ENCODE measurements at places on chromosomes 12 and 14. TPM values are rescaled to one million over a fixed set of nuclear protein-coding genes. Genes with fewer than 3 reads are reported as not detected.

Gene RHEBL1
- total RNA-seq: 4.7 TPM

Gene KRT75
- not detected for total RNA-seq

Gene STX2
- 18.2 TPM for total RNA-seq

DNA sequence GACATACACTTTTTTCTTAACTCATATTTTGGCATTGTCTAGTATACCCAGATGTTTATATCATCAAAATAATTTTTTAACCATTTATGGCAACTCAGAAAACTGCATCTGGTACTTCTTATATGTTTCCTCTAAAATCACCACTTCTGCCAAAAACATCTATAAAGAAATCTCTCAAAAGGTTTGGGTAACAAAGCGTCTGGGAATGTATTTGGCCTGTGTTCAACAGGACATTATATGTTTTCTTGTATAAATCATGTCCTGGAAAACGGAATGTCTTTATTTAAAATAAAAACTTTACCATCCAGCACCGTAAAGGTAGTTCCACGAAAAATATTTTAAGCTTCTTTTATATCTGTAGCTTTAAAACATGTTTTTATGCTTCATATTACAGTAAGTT is 36.1 kb upstream of the FBLN5 start:
- DNase-seq: no peak

- no peak for DNase-seq
Measured at GRCh38 chr14:75609606-75610475, 31.4 kb downstream of the FLVCR2 start.

Gene RAPGEF3
- total RNA-seq: 0.25 TPM

GRCh38 chr12:47095446-47096236 is 15.9 kb upstream of the AMIGO2 start:
- DNase-seq: no peak

Gene SLC10A1
- not detected for total RNA-seq

Gene BTG1
- 1,847 TPM for total RNA-seq

Gene WSCD2
- total RNA-seq: not detected

DNA sequence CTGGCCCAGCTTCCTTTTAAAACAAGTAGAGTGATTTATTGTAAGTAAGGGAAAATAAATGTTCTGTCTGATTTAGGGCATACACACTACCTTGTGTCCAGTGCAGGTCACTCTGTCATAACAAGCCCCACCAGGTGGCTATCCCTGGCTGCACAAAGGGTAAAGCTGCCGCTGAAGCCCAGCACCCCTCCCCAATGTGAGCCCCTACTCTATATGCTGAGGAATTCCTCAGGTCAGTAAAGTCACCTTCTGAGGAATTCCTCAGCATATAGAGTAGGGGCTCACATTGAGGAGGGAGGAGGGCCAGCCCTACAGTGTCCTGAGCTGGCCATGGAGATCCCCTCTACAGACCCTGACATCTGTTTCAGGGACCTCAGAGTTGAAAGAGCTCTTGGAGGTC is 67.2 kb downstream of the TBC1D30 start:
- no peak for DNase-seq

GRCh38 chr12:61854902-61855301 is 405.3 kb upstream of the USP15 start:
- DNase-seq: no peak

GRCh38 chr12:97597031-97597751 is 134.6 kb downstream of the RMST start:
- DNase-seq: no peak

GRCh38 chr14:78967111-78967809 is 797.1 kb downstream of the NRXN3 start:
- no peak for DNase-seq

DNA sequence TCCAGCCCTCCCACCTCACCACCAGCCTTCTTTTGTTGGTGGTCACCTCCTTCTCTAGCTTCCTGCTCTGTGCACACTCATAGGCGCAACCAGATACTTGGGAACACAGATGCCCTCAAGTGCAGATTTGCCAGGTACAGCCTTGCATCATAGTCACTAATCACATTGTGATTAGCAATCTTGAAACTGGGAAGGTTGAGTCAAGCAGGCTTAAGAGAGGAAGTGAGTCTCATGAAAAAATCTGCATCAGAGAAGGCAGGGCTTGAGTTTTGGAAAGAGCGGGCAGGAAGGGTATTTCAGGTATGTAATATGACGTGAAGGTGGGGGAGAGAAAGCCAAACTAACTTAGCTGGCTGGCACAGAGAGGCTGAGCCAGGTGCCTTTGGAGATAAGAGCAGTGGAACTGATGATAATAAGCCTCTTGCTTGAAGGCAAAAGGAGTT is 2.7 kb upstream of the RABGGTA start:
- DNase-seq: peak; percentile 51

DNA sequence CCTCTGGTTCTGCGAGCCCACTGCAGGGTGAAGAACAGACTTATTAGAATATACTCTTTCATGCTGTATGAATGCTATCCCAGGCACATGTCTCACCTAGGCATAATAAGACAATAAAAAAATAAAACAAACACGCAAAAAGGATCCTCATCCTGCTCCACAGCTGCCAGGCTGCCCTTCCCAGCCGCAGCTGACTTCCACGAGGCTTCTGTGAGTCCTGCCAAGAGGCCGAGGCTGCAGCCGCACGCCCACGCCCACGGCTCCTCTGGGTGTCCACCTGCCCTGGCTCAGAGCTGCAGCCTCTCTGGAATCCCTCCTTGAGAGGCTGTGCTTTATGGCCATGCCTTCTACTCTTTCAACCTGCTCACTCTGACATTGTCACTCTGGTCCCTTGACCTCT is 6.9 kb downstream of the SMIM41 start:
- DNase-seq: no peak

- DNase-seq: no peak
Measured at GRCh38 chr14:40599725-40600124, 1007.0 kb upstream of the LRFN5 start.

DNA sequence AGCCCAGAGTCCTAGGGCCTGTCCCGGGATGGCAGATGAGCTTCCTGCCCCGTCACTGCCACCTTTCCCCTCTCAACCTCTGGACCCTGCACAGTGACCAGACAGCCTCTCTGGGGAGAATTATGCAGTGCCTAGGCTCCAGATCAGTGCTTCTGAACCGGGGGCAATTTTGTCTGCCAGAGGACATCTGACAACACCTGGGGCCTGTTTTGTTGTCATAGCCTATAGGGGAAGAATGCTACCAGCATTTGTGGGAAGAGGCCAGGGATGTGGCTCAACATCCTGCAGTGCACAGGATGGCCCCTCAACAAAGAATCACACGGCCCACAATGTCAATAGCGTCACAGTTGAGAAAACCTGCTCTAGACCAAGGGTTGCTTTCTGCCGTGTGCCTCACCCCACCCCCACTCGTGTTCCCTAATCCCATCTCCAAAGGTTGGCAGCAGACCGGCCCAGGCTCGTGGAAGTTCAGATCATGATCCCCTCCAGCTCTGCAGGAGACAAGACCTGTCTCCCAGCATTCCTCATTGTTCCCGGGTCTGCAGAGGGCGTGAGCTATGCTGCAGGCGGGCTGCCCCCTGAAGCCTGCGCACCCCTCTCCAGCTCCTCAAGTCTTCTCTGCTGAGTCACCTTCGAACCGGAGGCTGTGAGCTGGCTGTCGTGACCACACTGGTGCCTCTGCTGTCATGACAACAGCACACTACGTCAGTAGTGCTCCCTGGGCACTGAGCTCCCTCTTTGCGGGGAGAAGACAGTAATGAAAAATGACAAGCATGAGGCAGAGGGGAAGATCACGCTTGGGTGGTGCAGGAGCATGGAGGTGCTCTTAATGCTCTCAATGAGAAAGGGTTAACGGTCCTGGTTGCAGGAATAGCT is 2.0 kb upstream of the GAPDH start:
- peak; percentile 79 for DNase-seq

Gene CLECL1
- total RNA-seq: 1.4 TPM

Gene SERPINA5
- not detected for total RNA-seq

Gene ENDOU
- 0.22 TPM for total RNA-seq

GRCh38 chr14:106203438-106203837 is 677.1 kb downstream of the TMEM121 start:
- DNase-seq: no peak

Gene BMAL2
- total RNA-seq: not detected

- DNase-seq: no peak
Measured at GRCh38 chr12:9066755-9067423, 48.8 kb downstream of the A2M start.

GRCh38 chr14:75134644-75135043 is 7.8 kb upstream of the NEK9 start:
- no peak for DNase-seq

DNA sequence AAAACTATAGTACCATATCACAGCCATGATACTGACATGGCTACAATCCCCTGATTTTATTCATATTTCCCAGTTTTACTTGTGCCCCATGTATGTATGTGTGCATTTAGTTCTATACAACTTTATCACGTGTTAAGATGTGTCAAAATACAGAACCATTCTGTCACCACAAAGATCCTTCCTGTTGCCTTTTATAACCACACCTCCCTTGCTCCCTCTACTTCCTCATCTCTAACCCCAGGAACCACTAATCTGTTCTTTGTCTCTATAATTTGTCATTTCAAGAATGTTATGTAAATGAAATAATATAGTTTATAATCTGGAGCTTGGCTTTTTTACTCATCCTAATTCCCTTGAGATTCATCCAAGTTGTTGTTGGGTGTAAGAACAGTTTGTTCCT is 358.4 kb downstream of the DPF3 start:
- DNase-seq: no peak

DNA sequence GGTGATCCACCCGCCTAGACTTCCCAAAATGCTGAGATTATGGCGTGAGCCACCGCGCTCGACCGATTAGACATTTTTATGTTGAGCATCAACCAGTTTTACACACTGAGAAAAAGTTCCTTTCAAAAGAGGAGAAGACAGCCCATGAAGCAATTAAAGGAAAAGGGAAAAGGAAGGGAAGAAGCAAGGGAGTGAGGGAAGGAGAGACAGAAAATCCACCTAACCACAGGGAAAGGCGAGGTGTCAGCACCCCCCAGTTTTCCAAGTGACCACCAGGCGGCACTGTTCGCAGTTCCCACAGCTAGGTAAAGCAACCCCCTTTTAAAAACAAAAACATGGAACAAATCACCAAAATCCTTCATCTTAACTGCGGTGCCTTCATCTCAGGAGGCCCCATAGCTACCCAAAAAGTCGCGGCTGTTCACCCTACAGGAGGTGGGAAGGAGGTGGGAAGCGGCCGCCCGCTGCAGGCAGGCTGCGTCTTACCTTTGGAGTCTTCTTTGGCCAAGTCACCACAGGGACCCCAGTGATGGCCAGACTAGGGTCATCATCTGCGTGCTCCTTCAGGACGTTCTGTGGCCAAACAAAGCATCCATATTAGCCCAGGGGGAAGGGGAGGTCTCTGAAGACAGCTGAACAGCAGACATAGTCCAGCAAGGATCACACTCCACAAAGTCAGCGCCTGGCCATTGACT is 86.6 kb downstream of the KDM2B start:
- DNase-seq: peak; percentile 38

DNA sequence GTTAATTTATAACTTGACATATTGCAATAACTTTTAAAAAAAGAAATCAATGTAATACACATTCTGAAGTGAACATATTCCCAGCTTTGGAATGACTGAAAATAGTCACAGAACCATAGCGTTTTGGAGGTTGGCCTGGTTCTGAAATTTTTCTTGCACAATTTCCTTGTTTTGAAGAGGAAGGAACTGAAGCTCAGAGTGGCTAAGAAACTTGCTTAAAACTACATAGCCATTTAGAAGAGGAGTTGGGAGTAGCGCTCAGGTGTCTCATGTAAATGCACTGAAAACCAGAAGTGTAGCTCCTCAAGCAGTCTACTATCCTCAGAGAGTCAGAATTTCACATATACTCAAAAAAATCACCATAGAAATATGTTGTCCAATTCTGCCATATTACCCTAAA is 41.2 kb downstream of the SLC38A1 start:
- no peak for DNase-seq

DNA sequence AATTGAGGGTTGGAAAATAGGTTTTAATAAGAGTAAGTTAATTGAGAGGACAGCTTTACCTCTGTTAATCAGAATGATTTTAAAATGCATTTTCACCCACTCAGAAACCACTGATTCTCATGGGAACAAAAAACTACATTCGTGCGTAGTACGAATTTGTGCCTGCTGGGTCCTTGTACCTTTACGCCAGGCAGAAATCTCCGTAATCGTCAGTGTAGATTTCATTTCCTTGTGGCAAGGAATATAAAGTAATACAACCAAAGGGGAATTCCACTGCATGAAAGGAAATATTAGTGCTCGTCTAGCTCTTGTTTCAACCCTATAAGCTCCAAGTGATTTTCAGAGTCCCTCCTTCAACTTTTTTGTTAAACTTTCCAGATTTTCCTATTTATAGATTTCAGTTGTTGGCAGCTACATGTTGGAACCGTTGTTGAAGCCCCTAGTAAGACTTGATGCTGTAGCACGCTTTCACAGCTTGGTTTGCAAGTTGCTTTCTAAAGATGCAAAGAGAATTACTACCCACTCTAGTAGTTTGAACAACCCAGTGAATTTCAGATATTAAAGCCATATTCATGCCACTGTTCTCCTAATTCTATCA is 90.6 kb downstream of the ETV6 start:
- no peak for DNase-seq

GRCh38 chr14:104878582-104878981 is 13.5 kb downstream of the CEP170B start:
- DNase-seq: no peak

GRCh38 chr14:92521058-92521415 is 7.5 kb downstream of the RIN3 start:
- DNase-seq: no peak

GRCh38 chr12:116759783-116760621 is 21.9 kb downstream of the RNFT2 start:
- no peak for DNase-seq

DNA sequence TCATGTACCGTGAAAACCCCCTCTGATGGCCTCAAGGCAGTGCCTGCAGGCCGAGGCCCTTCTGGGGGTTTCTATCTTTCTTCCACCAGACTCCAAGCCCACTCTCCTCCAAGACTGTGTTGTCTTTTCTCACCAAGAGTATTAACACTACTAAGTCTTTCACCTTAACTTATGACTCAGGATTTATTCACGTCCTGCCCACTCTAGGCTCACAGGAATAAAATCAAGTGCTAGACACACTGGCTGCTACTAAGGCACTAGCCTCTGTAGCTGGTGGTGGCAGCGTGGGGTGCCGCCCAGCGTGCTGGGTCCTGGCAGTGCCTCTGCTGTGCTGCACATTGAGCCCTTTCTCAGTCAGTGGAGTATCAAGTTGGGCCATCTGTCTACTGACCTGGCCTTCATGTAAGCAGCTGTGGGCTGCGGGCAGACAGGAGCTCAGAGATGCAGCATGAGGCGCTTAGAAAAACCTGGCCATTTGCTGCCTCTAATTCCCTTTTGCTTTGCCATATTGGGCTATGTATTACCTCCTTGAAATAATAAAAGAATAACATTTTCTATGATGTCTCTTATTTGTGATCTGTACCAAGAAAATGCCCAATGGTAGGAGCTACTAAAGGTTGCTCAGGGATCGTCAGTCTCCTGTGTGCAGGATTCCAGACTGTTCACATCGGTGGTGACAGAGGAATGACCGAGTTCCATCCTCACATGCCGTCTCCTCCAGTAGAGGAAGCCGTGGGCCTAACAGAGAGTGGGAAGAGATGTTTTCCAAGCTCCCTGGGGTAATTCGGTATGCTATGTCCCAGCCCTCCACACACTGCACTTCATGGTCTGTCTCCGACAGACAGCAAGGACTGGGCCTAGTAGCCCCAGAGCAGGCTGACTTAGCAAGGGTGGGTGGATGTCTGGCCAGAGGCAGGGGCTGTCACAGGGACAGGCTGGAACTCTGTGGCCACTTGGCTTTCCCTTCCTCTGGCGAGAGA is 39.9 kb downstream of the MAX start:
- DNase-seq: no peak

Gene RPL36AL
- total RNA-seq: 302 TPM

Gene PTPN6
- total RNA-seq: 63.2 TPM

Gene INSM2
- not detected for total RNA-seq

Measured in CD8-positive, alpha-beta T cell (primary cell).